Kidney glomerular epithelial cell (primary cell): ENCODE measurements at places on chromosomes 12 and 14.

- DNase-seq: no peak
These were observed 11.3 kb downstream of the MEG3 start for GRCh38 chr14:100836941-100837804.

DNA sequence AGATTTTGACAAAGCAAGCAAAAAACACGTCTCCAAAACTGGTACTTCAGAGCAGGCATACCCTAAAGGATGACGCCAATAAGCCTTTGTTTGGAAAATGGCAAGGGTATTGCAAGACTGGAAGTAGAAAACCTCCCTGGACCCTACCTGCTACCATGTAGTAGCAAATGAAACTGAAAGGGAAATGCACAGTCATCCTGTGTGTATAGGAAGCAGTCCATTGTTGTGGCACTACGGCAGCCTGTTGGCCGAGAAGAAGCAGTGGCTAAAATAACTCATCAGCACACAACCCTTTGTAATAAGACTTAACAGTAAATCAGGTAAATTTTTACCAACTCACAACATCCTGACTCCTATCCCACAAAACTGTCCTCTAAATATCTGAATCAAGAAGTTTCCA lies 386.4 kb downstream of the RGS6 start:
- DNase-seq: no peak

- DNase-seq: no peak
These were observed 87.1 kb downstream of the GPR135 start for GRCh38 chr14:59377991-59378601.

DNA sequence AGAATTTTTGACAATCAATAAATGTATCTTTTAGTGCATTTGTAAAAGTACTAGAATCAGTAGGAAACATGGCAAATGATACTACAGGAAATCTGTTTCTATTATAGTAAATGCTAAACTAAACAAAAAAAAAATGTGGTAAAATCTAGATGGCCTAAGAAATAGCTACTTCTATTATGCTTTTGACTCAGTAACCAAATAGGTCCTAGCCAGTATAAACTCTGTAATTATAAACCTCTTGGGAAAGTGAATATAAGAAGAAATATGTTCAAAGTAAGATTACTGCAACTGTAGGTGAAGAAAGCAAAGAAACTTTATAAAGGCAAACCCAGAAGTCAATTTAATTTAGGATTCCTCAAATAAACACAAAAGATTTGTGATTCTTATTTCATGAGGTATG lies 581.2 kb downstream of the LRFN5 start:
- no peak for DNase-seq
